Ammon's horn (tissue), 1 donor: ENCODE measurements at places on chromosomes 2 and 18.

GRCh38 chr2:217625557-217626169 is 377.1 kb downstream of the TNS1 start:
- DNase-seq, result no peak

DNA sequence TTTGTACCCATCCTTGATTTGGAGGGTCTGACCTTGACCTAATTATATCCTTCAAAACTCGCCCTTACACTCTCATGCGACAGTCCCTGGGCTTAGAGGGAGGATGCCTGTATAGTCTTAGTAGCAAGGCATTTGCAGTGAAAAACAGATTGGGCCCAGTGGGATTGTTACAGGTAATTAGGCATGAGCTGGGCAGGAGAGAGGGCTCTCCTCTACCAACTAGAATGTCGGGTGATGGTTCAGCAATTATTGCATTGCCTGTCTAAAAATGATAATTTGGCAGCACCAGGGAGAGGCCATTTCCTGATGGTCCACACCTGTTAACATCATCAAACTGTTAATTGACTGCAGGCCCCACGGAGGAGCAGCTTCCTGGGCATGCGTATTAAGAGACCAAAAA is 32.4 kb downstream of the COMMD1 start:
- no peak for DNase-seq

GRCh38 chr2:21042958-21043743 is 722 bp downstream of the APOB start:
- peak; percentile 82 for DNase-seq

DNA sequence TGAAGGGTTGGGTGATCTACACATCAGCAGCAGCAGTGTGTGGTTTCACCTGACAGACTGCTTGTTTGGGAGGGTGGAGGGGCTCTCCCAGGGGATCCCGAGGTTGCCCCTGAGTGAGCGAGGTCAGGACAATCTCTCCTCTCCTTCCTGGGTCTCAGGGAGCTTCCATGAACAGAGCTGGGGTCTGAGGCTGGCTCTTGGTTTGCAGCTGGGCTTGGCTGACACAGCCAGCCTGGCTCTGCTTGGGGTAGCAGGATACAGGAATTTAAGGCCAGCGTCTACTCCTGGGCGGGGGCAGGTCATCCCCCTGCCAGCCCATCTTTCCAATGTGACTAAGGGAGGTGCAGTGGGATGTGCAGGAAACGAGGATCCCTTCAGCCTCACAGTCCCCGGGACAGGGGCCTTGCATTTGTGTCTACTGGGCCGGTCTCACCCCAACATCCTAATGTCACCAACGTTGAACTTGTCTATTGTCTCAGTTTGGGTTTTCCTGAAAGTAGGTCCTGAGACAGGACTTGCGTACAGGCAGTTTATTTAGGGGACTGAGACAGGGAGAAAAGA is 262.6 kb upstream of the HDAC4 start:
- DNase-seq, result no peak

- DNase-seq, result no peak
These were observed 362 bp upstream of the VAMP8 start for GRCh38 chr2:85577063-85577385.

DNA sequence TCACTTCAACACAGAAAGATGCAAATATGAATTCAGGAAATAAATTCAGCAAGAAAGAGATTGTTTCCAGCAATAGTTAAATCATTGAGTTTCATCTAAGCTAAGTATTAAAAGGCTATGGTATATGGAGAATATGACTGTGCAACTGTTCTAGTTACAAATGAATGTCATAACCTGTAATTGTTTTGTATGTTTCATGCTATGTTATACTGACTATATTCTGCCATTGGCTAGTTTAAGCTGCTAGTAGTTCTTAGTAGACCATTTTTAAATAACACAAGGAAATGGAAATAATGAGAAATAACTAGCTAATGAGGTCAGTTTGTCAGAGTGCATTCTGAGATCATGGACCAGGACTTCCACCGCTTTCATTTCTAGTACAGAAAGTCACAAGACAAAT is 1154.9 kb upstream of the TMEFF2 start:
- DNase-seq, result no peak

DNA sequence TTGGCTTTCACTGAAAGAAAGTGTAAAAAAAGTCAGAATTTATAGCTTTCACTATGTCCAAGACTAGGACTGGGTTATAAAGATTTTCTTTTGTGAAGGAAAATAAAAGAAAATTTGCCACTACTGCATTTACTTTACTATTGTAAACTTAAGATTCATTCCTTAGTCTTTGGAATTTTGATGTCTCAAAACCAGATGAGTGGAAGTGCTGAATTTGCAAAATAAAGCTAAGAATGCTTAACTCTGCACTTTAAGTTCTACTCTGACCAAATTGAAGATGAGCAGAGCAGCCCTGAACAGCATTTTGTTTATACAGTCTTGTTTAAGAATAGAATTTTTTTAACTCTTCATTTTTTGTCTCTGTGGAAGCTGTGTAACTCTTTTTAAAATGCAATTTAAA is 102.4 kb downstream of the ICA1L start:
- DNase-seq, result no peak

DNA sequence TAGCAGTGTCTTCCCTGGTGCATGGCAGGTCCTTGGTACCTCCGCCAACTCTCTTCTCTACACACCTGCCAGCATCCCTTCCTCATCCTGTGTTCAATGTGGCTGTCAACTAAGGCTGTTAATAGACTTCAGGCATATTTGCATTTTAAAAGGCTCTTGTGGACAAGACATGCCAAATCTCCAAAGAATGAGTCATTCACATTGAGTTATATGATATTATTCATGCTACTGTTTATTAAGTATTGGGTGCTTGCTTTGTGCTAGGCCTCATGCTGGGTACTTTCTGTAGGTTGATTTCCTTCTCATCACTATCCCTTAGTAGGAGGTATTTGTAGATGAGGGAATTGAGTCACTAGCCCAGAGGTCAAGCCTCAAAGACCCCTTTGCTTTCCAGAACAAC is 5.2 kb downstream of the MYO1B start:
- DNase-seq, result no peak

DNA sequence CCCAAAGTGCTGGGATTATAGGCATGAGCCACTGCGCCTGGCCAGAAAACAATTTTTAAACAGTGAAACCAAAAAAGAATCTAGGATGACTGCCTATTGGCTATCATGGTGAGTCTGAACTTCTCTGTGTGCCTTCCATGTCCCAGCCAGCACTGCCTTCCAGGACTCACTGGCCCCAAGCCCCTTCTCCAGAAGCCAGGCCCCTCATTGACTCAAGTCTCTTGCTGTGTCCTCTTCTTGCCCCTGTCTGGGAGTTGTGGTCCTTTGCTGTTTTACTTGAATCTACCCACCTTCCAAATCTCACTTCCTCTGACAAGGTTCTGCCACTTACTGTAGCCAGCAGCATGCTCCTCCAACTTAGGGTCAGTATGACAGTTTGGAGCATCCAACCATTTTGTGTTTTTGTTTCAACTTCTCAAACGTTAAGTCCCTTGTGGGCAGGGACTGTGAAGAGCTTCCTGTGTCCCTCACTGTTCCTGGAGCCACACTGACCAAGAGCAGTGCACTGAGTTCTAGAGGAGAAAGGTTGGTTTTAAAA is 41.7 kb downstream of the ST3GAL5 start:
- no peak for DNase-seq

- no peak for DNase-seq
These were observed 47.8 kb downstream of the SLC9A4 start for GRCh38 chr2:102520801-102521200.

GRCh38 chr2:239735131-239735828 is 289.9 kb downstream of the NDUFA10 start:
- DNase-seq, result peak; percentile 70

- DNase-seq, result no peak
These were observed 549.9 kb upstream of the ACVR2A start for GRCh38 chr2:147294825-147295392.

- DNase-seq, result no peak
These were observed 154.3 kb downstream of the RNF152 start for GRCh38 chr18:61738488-61738887.

DNA sequence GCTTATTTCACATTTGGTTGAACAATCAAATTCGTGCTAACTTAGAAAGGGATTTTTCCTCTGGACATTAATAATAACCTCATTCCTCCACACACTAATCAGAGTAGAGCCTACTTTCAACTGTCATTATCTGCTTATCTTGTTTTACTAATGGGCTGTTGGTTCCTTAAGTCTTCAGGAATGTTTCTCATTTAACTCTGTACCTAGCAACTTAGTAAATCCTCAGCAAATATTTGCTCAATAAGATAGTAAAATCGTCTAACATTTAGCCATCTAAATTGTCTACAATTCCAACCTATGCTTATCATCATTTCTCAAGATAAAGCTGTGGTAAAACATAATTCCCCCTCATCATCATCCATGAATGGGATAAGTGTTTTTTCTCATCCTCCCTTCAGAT is 98.1 kb downstream of the CDH2 start:
- no peak for DNase-seq

- DNase-seq, result no peak
These were observed 66.8 kb downstream of the ZNF236 start for GRCh38 chr18:76889091-76889699.

DNA sequence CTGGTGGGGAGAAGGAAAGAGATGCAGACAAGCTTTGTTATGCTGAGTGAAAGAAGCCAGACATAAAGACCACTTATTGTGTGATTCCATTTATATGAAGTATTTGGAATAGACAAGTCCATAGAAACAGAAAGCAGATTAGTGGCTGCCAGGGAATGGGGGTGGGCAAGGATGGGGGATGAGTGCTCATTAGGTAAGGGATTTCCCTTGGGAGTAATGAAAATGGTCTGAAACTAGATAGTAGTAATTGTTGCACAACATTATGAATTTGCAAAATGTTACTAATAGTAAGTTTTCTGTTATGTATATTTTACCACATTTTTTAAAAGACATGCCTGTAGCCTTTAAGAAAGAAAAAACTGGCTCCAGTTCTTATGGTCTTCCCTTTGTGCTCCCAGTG is 154.9 kb downstream of the LNPK start:
- DNase-seq, result no peak

GRCh38 chr2:27306136-27306535 is 2.1 kb downstream of the UCN start:
- DNase-seq, result no peak

GRCh38 chr2:143229952-143230351 is 100.7 kb downstream of the ARHGAP15 start:
- DNase-seq, result no peak

DNA sequence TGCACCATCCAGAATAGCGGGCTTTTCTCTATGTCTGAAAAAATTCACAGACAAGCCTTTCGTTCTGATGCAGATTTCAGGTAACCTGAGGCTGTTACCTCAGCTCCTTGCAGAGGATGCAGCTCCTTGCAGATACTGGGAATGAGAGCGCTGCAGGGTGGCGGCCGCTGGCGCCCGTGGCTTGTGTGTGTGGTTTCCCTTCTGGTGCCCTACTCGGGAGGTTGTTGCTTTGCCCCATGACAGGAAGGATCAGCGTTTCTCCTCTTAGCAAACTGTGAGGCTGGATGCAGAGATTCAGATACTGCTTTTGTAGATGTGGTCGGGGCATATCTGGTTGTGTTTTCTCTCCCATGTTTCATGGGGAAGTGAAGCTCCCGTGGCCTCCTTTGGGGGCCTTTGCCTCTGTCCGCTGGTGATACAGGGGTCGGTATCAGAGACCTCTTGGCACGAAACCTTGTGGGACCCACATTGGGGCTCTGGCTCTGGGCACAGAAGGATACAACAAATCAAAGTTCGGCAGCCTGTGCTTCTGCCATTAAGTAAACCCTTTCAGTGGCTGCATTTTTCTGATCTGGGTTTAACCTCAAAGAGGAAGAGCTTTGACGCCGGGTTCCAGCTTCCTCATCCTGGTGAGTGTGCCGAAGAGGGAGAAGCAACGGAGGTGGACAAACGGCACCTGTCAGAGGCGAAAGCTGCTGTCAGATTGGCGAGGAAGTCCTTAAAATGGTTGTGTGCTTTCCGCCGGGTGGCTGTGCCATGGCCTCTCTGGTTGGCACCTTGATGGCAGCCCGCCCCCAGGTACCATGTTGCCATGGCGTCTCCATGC is 127.8 kb downstream of the MBP start:
- peak; percentile 62 for DNase-seq

GRCh38 chr18:74264303-74265020 is 27.3 kb downstream of the CYB5A start:
- no peak for DNase-seq

DNA sequence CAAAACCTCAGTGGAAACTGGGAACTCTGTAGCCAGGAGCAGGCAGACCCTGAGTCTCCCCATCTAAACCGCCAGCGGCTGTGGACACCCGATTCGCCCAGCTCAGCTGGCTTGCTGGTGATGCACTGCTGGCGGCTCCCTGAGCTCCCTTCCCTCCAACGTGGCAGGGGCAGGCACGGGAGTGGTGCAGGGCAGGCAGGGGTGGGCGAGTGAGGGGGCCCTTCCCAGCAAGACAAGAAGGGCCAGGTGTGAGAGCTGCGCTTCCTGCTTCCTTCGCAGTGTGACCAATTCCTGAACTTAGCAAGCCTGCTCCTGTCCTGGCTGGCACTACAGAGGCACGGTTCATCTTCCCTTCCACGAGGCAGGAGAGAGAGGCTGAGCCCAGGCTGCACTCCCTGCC is 12.3 kb upstream of the SEMA4C start:
- no peak for DNase-seq

- DNase-seq, result no peak
These were observed 5.6 kb downstream of the PHLPP1 start for GRCh38 chr18:62720766-62721613.

DNA sequence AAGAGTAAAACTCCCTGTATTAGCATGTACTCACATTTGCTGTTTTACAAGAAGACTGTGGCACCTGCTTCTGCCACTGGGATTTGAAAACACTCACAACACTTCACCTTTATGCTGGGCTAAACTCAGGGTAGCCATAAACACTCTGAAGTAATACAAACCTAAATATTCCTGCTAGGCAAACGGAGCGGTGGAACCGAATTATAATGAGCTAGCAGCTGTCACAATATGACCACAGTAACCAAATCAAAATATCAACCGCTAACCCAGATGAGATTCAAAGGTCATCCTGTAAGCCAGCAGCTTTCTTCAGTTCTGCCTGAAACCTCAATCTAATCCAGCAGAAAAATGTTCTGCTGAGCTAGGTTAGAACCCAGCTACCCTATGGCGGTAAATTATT is 132.1 kb downstream of the TCF4 start:
- DNase-seq, result no peak

DNA sequence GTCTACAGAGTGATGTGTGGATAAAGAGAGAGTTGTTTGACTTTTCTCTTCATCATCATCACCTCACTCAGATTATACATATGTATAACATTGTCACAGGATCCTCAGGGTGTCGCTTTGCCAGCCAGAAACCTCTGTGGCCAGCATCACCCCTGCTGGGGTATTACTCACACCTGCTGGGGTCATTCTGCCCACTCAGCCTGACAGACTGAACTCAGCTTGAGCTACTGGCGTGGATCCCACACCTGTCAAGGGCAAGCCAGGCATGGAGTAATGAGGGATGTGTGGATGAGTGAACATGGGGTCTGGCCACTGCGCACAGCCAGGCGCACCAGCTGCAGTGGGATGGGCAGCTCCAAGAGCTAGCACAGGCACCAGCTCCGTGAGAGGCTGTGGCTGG is 870.6 kb downstream of the CBLN2 start:
- no peak for DNase-seq

GRCh38 chr2:142868229-142868762 is 9.2 kb upstream of the KYNU start:
- peak; percentile 28 for DNase-seq
